HEK293T (cell line): ENCODE measurements at places on chromosomes 12 and 14.

DNA sequence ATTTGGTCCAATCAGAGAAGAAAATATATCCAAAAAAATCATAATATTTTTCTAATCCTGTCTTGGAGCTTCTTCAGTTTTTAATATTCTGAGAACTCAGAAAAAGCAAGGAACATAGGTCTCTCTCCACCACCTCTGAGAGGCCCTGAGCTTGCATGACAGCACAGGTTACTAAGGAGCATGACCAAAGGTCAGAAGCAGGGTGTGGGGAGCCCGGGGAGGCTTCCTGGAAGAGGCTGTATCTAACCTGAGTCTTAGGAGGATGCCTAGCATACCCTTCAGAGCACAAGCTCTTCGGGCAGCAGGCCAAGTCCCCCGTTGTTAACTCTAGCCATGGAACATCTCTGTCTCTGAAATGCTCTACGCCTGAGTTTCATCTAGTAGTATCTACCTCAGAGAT lies 15.7 kb upstream of the STON2 start:
- no peak for DNase-seq

DNA sequence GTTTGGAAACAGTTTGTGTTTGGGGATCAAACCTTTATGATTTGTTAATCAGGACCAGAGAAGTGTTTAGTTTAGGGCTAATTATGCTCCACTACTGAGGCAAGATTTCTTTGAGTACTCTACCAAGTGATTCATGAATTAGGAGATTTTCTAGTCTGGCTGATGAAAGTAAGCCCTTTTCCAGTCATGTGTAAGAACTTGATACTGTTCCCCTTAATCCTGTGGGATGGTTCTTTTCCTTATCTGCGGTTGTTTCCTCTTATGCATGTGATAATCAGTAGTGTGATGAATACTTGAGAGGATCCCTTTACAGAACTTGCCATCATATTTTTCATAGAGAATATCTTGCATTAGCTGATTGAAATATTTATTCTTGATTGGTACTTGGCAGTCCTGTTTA lies 42.1 kb downstream of the DYRK2 start:
- no peak for DNase-seq

GRCh38 chr14:57136669-57137328 lies 131.9 kb downstream of the EXOC5 start:
- DNase-seq = no peak

- no peak for DNase-seq
Measured at GRCh38 chr14:63435204-63435603, 108.0 kb downstream of the PPP2R5E start.

DNA sequence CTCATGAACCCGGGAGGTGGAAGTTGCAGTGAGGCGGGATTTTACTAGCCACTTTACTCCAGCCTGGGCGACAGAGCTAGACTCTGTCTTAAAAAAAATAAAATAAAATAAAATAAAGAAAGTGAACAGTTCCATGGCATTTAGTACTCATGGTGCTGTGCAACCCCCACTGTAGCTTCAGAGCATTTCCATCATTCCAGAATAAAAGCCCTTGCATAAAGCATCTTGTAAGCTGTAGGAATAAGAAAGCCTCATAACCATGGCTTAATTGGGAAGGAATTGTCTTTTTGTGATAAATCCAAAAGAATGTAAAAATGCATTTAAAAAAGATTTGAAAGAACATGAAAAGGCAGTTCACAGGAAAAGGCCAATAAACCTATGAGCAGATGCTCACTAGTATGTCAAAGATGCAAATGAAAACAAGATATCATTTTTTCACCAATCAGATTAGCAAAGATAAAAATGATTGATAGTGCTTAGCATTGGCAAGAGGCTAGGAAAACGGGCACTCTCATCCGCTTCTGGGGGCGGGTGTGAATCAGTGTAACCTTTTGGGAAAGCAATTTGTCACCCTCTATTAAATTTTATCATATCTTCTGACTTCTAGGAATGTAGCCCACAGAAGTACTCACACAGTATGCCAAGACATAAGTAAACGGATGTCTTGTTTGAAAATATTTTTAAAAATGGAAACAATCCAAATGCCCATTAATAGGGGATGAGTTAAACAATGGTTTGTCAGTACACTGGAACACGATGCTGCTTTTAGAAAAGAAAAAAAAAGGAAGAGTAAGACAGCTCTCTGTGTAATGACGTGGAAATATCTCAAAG lies 46.6 kb downstream of the CFAP251 start:
- no peak for DNase-seq

GRCh38 chr14:55425091-55425490 lies 13.5 kb upstream of the ATG14 start:
- no peak for DNase-seq

DNA sequence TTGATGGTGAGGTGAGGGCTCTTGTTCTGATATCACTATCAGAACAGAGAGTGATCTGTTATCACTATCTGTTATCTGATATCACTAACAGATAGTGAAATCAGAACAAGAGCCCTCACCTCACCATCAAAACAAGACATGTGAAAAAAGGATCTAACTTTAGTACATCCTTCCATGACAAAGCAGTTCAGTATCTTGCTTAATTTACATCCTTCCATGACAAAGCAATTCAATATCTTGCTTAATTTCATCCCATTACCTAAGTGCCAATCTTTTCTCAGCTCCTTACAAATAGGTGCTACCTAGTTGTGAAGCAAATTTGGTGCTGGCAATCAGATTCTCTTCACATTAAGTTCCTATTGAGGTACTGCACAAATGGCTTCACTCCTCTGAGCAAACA lies 1865.6 kb upstream of the FLRT2 start:
- no peak for DNase-seq

- DNase-seq = no peak
Measured at GRCh38 chr12:130966443-130967030, 12.8 kb downstream of the ADGRD1 start.

DNA sequence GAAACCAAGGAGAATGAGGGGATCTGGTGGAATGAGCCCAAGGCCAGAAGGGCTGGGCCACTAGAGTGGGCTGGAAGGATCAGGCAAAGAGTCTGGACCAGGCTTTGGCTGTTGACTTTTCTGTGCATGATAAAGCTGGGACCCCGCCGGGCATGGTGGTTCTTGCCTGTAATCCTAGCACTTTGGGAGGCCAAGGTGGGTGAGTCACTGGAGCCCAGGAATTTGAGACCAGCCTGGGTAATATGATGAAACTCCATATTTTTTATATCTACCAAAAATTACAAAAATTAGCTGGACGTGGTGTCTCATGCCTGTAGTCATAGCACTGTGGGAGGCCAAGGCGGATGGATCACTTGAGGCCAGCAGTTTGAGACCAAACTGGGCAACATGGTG lies 393 bp upstream of the KLHL33 start:
- no peak for DNase-seq

DNA sequence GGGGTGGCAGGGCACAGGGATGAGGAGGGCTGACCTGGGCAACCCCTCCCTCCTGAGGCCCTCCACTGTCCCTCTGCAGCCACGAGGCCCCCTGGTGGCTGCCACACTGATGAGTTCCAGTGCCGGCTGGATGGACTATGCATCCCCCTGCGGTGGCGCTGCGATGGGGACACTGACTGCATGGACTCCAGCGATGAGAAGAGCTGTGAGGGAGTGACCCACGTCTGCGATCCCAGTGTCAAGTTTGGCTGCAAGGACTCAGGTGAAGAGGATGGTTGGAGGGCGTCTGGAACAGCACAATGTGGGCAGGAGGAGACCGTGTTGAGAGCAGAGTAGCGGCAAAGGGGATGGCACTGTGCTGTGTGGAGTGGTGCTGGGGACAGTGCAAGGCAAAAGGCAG lies 25.7 kb upstream of the LRP1-AS start:
- DNase-seq = peak; percentile 62

- DNase-seq = no peak
Measured at GRCh38 chr14:50717811-50718210, 49.7 kb upstream of the SAV1 start.

- DNase-seq = no peak
Measured at GRCh38 chr12:45774508-45775162, 45.1 kb downstream of the ARID2 start.

- no peak for DNase-seq
Measured at GRCh38 chr12:19869413-19869812, 430.1 kb downstream of the AEBP2 start.
